GM20000 (cell line): ENCODE measurements at places on chromosomes 4 and X.

DNA sequence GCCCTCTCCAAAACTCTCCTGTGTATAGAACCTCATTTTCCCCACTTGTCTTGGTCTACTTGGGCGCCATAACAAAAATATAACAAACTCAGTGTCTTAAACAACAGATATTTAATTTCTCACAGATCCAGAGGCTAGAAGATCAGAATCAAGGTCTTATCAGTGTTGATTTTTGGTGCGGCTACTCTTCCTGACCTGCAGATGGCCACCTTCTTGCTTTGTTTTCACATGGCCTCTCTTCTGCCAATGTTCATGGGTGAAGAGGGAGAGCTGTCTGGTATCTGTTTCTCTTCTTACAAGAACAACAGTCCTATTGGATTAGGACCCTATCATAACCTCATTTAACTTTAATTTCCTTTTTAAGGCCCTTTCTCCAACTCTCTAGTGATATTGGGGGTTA lies 177.3 kb downstream of the PABPC4L start:
- DNase-seq, result no peak

DNA sequence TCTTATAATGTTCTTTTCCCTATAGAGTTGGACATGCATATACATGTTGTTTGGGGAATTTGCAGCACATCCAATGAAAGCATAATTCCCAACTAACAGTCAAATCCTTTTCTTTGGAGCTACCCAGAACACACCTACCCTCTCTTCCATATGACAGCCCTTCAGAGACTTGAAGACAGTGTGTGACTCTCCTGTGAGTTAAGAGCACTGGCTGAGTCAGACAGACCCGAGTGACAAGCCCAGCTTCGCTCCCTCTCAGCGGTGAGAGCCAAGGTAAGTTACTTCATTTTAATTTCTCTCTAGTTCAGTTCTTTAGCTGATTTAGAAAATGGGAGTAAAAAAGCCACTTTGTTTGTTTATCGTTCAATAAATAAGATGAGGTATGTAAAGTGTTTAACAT lies 86.3 kb downstream of the RTL9 start:
- no peak for DNase-seq

DNA sequence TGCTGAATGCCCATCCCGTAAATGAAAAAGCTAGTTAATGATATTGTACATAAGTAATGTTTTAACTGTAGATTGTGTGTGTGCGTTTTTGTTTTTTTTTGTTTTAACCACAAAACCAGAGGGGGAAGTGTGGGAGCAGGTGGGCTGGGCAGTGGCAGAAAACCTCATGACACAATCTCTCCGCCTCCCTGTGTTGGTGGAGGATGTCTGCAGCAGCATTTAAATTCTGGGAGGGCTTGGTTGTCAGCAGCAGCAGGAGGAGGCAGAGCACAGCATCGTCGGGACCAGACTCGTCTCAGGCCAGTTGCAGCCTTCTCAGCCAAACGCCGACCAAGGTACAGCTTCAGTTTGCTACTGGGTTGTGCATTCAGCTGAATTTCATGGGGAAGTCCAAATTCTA lies at the start of gene SPP1:
SPP1 (plus strand) TSS at position 249 of the 400 bp plus-strand sequence. CDS start 1,182 bp downstream, outside the sequence.
- peak; percentile 9 for DNase-seq

DNA sequence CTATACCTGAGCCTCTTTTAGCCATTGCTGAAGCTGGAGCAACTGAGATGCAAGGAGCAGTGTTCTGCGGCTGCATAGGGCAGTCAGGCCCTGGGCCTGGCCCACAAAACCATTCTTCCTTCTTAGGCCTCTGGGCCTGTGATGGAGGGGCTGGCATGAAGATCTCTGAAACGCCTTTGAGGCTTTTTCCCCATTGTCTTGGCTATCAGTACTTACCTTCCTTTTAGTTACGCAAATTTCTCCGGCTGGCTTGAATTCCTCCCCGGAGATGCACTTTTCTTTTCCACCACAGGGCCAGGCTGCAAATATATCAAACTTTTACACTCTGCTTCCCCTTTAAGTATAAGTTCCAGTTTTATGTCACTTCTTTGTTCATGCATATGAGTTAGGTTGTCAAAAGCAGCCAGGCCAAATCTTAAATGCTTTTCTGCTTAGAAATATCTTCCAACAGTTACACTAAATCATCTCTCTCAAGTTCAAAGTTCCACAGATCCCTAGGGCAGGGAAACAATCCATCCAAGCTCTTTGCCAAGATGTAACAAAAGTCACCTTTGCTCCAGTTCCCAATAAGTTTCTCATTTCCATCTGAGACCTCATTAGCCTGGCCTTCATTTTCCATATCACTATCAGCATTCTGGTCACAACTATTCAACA lies 194.4 kb upstream of the PCDH7 start:
- no peak for DNase-seq

DNA sequence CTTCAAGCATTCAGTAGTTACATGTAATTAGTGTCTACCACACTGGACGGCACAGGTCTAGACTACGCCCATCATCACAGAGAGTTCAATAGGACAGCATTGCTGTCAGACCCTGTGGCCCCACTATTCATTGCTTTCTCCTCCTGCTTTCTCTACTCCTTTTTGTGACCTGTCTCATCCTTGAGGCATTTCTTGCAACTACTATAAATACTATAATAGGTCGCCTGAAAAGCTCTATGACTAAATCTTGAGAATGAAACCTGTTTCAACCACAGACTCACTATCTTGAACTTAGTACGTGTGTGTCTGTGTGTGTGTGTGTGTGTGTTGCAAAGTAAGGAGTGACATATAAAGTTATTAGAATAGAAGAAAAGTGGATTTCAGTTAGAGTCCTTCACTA lies 252.9 kb upstream of the KLF3 start:
- peak; percentile 61 for DNase-seq

DNA sequence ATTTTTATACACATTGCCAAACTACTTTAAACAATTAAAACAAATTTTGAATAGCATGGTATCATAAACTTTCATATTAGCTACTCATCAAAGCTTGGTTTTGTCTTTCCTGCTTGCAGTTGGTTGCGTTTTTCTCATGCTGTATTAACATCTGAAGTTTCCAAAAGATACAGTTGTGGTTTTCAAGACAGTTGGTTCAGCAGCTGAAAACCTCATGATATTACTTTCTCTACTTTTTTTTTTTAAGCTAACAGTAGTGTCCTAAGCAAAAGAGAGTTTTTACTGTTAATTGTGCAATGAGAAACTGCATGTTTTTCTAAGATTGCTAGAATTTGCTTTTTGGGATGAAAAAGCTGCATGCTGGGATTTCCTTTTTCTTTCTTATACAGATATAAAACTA lies 15.2 kb downstream of the RUFY3 start:
- no peak for DNase-seq

GRCh38 chrX:101232316-101232715 lies 12.7 kb downstream of the DRP2 start:
- no peak for DNase-seq

DNA sequence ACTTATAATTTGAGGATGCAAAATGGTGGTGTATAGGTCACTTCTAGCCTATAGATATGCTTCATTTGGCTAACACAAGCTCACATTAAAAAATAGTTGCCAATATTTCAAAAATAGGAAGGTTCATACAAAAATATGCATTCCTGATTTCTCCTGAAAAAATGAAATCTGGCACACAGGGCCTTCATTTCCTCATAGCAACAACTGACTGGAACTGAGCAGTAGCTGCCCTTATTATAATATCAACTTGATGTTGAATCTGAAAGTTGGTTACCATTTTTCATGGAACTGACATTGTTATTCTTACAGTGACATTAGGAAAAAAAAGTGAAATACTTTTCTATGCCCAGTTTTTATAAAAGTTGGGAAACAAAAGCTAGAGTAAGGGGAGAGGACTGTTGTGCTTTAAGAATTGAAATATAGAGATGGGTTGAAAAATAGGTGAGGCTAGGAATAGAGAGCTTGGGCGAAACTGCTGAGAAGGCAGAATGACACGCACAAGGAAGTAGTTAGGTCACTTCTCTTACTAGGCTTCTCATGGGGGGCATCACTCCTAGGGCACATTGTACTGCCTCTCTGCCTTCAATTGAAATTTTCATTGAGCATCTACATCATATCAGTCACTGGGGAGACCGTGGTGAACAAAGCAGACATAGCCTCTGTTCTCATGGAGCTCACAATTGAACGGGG lies 43.1 kb upstream of the C1GALT1C1 start:
- no peak for DNase-seq

GRCh38 chr4:38566806-38567398 lies 97.1 kb upstream of the KLF3 start:
- no peak for DNase-seq

GRCh38 chr4:109719604-109720003 lies 10.3 kb downstream of the PLA2G12A start:
- DNase-seq, result no peak

GRCh38 chrX:72347366-72347765 lies 41.7 kb upstream of the CITED1 start:
- DNase-seq, result no peak

DNA sequence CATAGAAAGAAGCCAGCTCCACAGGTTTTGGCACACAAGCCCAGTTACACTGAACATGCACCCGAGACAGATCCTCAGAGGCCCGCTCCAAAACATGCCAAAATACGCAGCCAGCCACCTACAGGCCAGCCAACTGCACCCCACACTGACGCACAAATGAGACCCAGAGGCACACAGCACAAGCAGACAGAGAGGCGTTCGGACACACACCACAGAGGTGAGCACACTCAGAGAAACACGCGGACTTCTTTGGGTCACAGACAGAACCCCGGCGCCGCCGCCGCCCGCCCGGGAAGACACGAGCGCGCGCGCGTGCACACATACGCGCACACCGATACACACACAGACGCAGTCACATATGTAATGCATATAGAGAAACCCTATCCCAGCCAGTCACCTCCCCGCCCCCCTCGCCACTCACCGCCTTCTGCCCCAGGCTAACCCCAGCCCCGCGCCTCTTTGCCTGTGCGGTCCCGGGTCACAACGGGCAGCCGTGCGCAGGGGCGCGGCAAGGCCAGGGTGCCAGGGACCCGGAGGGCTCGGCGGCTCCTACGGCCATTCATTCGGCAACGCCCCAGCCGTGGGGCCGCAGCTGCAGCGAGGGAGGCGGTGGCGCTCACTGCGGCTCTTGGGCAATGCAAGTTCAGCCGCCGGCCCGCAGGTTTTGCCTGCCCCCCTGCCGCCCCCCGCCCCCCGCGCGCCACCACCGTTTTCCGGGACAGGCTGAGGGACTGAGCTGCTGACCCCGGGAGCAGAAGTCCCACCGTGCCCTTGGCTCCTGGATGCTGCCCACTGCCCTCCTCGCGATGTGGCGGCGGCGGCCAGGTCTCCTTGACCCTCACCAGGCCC lies 553 bp downstream of the SEPTIN6 start:
- no peak for DNase-seq

- DNase-seq, result no peak
Observed at GRCh38 chrX:77786365-77786680, 307 bp upstream of the ATRX start.

- no peak for DNase-seq
Observed at GRCh38 chrX:113330416-113330815, 489.8 kb upstream of the AMOT start.

- DNase-seq, result no peak
Observed at GRCh38 chr4:132267321-132267720, 881.8 kb upstream of the PCDH10 start.

DNA sequence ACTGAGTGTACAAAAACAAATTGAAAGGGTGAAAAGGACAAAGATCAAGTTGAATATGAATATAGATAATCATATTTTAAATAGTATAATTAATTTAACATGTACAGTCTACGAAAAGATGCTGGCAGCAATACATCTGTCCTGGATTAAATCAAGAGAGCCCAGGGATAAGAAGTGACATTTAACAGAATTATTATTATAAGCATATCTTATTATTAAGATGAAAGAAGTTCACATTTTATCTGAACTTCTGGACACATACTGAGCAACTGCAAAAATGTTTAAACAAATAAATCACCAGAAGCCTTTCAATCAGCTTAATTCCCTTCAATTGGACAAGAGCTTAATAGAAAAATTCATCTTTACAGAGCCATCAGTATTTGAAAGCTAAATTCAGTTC lies 50.4 kb downstream of the SERTM2 start:
- no peak for DNase-seq

DNA sequence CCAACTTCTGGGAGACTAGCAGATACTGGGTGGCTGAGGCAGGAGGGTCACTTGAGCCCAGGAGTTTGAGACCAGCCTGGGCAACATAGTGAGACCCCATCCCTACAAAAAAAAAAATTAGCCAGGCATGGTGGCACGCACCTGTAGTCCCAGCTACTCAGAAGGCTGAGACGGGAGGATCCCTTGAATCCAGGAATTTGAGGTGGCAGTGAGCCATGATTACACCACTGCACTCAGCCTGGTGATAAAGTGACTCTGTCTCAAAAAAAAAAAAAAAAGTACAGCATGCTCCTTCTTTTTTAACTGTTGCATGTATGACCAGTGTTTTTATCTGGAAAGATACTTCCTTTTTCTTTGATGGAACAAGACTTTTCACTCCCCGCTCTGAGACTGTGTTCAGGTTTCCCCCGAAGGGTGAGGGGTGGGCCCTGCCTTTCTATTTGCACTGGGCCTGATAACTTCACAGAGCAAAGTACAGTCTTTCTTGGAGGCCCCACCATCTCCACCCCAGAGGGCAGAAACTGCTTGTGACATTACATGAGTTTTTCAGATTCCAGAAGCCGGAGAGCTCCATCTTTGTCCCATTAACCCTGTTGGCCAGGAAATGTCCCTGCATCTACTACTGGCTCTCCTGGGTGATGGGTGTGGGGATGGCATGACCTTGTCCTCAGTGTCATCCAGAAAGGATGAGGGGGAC lies 35.2 kb downstream of the NYX start:
- no peak for DNase-seq

- no peak for DNase-seq
Observed at GRCh38 chrX:115400960-115401359, 111.4 kb downstream of the LUZP4 start.

DNA sequence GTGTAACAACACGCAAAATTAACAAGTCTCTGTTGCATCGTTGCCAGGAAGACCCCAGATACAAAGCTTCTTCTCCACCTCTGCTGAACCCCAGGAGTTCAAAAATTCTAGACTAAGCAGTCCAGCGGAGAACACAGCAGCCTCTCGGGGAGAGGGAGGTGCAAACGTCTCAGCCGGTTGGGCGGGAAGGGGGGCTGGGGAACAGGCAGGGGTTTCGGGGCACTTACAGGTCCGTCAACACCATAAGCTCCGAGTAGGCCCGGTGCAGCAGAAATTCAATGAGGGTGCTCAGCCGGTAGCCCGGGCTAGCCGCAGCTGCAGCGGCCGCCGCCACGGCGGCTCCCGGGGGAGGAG lies 394 bp downstream of the MED14 start:
- DNase-seq, result no peak

DNA sequence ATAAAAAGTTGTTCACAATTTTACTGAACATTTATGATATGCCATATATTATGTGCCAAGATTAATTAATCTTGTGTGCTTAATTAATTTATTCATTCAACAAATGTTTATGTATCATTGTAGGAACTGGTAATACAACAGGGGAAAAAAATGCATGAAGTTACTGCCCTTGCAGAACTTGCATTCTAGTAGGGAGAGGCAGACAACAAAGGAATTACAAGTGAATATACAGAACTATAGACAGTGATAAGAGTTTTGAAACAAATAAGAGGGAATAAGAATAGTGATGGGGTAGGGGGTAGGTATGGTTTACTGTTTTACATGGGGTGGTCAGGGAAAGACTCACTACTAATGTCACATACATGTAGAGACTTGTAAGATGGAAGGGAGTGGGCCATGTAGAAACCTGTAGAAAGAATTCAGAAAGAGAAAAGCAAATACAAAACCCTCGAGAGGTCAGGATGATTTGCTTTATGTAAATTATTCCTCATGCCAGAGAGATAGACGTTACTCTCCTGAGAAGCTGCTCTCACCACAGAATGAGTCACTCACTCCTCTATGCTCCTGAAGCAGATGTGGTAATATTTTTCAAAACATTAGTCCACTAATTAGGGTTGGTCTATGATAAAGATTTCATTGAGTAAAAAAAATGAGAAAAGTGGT lies 855.0 kb upstream of the GRID2 start:
- no peak for DNase-seq
